Activated CD8-positive, alpha-beta memory T cell treated with anti-CD3 and anti-CD28 coated beads, Interleukin-2, amount 10 ng/mL, durations not matched to agents 7 days and 5 days (primary cell): ENCODE measurements at places on chromosomes 5 and 9. TPM values are rescaled to one million over a fixed set of nuclear protein-coding genes. Genes with fewer than 3 reads are reported as not detected.

DNA sequence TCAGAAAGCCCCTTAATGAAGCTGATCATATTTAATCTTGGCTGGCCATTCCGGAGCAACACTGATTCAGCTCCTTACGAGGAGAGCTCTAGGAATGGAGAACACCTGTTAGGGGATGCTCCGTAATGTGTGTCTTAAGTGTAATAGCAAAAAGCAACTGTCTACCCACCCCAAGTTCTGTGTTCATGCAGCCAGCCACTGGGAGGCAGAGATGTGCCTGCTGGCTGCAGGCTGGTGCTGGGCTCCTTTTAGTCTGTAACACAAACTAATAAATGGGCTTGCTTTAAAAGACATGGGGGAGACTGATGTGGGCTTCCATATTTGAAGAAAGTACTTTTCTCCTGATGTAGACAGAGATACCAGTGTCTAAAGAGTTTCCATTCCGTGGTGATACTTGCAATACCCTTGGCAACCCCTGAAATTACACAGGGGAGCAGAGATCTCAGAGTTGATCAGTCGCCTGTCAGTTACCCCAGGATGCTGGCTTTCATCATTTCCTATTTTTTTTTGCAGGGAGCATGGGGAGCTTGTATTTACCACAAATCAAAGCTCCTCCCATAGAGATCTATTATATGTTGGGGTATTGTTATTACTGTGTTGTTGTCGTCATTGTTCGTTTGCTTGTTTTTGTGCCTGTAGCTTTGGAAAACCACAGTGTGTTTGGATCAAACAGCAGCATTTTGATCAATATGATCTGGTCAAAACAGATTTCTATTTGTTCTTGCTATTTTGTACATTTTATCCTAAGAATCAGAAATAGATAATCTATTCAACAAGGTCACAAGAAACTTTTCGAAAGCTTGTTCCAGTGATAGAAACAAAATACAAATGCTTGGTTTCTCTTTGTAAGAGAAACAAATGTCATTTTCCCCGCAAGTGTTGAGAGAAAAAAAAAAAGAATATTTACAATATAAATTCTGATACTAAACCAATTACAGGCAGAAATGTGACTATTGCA is 65.8 kb downstream of the MTX3 start:
- DNase-seq: peak; percentile 54

DNA sequence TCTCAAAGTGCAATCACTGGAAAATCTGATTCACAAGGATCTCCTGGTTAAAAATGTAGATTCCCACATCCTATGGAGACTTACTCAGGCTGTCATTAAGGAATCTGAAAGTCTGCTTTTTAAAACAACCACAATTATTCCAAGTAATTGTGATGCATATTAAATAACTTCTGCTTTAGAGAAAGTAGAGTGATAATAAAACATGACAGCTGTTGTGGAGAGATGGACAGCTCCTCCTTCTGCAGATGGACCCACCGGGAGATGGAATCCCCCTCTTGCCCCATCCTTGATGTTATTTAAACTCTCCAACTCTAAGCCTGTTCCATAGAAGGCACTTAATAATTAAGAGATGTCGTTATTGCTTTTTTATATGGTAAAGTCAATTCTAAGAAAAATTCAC is 802.2 kb downstream of the CDH12 start:
- DNase-seq: no peak

DNA sequence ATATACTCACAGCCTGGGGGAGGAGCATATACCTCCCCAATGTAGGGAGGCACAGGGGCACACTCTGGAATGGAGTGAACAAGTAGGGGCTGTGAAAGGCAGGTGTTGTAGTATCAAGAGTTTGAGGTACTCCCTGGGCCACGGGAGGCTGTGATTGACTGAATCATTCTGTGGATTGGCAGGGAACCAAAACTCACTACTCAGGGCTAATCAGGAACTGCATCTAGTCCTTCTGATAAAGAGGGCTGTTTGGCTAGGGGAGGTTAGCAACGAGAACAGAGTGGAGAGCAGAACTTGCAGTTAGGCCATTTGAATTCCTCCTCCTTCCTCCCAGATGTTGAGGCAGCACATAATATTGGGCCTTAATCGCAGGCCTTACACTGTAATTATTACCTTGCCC is 369.2 kb upstream of the MPDZ start:
- no peak for DNase-seq

DNA sequence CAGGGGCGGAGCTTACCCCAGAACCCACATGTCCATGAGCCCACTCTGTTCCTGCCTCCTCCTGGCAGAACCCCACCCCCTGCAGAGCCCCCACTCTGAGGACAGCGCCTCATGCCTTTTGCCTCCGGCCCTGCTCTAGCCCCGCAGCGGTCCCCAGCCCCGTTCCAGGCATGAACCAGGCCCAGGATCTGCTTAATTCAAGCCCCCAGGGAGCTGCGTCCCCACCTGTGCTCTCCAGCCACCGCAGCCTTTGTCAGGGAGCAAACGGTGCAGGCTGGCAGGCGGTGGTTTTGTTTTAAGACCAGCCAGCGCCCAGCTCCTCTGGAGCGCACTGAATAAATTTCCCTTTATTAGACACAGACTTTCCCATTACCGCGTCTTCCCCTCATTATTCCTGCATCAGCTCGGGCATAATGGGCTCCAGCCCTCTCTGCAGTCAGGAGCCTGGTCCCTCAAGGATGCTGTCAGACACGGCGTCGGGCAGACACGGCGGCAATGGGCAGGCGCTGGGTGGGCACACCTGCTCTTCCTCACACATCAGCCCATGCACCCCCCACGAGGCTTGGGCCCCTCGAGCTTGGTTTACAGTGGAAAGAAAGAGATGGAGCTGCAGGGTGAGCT is 137.6 kb downstream of the OLFM1 start:
- DNase-seq: no peak

DNA sequence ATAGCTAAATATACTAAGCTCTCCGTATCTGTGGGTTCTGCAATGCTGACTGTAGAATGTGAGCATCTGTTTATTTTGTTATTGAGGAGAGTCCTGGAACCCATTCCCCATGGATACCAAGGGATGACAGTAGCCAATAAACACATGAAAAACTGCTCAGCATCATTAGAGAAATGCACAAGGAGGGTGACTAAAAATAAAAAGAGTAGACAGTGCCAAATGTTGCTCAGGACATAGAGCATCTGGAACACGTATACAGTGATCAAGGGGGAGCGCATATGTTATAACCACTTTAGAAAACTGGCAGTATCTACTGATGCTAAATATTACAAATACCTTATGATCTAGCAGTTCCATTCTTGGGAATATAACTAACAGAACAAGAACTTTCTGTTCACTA is 31.0 kb downstream of the MARCHF6 start:
- no peak for DNase-seq

- DNase-seq: no peak
Measured at GRCh38 chr9:107312376-107313050, 29.4 kb downstream of the RAD23B start.

DNA sequence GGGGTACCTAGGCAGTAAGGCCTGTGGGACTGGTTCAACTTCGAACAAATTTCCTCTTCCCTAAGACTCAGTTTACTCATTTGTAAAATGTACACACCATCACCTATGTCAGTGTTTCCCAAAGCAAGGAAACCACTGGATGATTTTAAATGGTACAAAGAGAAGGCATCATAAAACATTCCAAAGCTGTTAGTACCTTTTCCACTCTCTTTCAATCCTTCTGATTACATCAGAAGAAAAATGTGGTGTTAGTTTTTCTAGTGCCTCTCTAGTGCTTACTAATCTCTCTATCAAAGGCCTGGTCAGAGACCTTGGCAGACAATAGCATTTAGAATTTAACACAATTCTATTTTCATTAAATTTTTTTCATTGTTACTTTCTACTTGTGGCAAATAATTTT is 18.1 kb downstream of the NR6A1 start:
- DNase-seq: no peak

DNA sequence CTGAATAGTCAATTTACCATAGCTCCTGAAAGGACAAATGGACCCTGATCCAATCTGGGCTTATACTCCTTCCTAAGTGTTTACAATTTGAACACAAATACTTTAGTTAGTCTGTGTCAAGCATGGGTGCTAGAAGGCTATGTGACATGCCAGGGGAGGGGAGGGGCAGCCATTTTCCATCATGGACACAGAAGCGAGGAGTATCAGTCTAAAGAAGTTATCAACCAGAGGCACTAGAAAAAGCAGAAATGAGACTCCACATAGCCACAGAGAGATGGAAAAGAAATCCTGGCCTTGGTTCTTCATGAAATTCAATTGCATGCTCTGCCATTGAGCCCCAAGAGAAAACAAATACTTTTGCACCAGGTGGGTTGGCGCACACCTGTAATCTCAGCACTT is 61.8 kb downstream of the NR6A1 start:
- DNase-seq: no peak

- peak; percentile 73 for DNase-seq
Measured at GRCh38 chr5:151239237-151239861, 13.6 kb upstream of the GM2A start.

DNA sequence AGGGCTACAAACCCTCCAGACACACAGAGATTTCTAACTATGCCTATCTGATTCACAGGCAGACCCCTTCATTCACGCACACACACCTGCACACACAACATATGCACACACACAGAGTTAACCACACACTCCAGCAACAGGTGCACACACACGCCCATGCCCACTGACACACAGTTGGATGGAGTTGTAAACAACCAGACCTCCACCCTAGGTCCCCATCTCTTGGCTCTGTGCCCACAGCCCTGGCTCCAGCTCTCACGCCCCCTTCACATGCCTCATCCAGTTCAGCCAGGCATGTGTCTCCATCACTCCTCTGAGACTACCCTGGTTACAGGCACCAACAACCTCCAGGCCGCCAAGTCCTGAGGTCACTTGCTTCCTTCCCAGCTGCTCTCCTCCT is 61.1 kb downstream of the PSD2 start:
- DNase-seq: no peak

DNA sequence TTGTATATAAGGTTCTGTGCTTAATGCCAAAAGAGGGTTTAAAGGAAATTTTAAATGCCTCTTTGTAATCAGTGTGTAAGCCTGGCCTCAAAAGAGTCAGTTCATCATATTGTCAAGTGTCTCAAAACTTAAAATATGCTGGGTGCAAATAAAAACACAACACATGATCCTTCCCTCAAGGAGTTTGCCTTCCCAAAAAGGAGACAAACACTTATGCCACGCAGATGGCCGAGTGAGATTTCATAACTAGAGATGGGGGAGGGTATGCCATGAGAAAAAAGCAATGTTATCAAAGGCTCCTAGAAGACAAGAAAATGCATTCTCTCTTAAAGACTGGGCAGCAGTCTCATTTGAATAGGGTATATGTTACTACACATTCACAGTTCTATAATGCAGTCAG is 55.2 kb downstream of the FBXO38 start:
- no peak for DNase-seq

DNA sequence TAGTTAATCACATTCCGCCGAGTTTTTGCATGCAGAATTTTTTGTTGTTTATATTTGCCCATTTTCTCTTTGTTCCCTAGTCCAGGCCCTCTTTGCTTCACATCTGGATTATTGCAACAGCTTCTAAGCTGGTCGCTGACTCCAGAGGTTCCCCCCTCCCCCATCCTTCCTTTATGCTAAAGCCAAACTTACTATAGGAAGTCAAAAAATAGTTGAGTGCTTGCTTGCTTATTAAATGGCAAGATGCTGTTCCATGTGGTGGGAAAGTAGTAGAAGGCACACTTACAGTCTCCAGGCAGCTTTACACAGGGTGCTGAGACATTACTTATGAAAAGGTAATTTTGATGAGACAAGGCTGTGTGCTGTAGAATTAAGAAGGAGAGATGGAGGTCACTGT is 1.3 kb downstream of the ZBTB34 start:
- no peak for DNase-seq

- no peak for DNase-seq
Measured at GRCh38 chr5:893711-894110, 1.0 kb downstream of the TRIP13 start.

DNA sequence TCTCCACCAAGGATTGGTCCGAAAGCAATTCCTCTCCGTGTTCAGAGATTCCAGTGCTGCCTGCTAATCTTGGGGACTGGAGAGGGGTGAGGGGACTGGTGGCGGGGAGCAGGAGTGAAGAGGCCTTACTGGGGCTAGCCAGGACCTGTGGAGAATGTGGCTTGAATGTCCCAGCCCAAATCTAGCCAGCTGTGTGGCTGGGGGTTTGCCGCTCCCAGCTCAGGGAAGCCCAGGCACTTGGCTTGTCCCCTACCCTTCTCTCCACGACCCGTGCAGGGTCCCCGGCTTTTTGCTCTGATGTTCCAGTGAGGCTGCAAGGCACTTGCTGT is 2.4 kb downstream of the N4BP3 start:
- no peak for DNase-seq

- no peak for DNase-seq
Measured at GRCh38 chr5:72159501-72159911, 52.2 kb downstream of the MAP1B start.

The TMC1 gene
- total RNA-seq: not detected

The DMGDH gene
- total RNA-seq: 0.70 TPM

The TEX48 gene
- total RNA-seq: 1.6 TPM

The CARD6 gene
- total RNA-seq: 2.6 TPM

The SPATA31D4 gene
- not detected for total RNA-seq

The CFAP77 gene
- total RNA-seq: not detected

The PCDHB6 gene
- total RNA-seq: not detected

The NIM1K gene
- total RNA-seq: 0.50 TPM

The ANXA2R gene
- total RNA-seq: 14.5 TPM

The GFI1B gene
- not detected for total RNA-seq

The PTPRD gene
- not detected for total RNA-seq
